Stimulated activated CD4-positive, alpha-beta T cell treated with anti-CD3 and anti-CD28 coated beads, Interleukin-12 subunit alpha, Interleukin-12 subunit beta, amount 100 ng/mL, for 48 hours (primary cell): ENCODE measurements at places on chromosomes 1 and 21.

DNA sequence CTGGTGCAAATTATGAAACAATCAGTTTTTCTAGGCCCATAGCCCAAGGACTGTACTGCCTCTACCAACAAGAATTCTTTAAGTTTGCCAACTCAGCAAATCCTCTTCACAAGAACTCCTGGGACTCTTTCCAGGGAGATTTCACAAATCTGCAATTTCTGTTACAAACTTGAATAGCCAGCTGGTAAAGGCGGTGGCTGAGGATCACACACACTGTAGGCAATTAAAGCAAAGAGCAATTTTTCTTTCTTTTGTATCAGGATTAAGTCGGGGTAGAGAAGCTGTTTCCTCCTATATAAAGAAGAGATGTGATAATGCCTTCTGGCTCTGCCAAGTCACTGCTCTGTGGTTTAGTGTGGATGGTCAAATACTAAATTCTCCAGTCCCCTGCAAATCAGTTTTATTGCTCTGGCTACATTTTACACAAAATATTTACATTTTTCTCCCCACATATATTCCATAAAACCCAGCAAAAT lies 1.7 kb downstream of the ALDH9A1 start:
- DNase-seq = no peak

- no peak for DNase-seq
Measured at GRCh38 chr1:8201331-8201861, 116.5 kb upstream of the SLC45A1 start.

- no peak for DNase-seq
Measured at GRCh38 chr1:181015251-181015615, 7.4 kb downstream of the STX6 start.

DNA sequence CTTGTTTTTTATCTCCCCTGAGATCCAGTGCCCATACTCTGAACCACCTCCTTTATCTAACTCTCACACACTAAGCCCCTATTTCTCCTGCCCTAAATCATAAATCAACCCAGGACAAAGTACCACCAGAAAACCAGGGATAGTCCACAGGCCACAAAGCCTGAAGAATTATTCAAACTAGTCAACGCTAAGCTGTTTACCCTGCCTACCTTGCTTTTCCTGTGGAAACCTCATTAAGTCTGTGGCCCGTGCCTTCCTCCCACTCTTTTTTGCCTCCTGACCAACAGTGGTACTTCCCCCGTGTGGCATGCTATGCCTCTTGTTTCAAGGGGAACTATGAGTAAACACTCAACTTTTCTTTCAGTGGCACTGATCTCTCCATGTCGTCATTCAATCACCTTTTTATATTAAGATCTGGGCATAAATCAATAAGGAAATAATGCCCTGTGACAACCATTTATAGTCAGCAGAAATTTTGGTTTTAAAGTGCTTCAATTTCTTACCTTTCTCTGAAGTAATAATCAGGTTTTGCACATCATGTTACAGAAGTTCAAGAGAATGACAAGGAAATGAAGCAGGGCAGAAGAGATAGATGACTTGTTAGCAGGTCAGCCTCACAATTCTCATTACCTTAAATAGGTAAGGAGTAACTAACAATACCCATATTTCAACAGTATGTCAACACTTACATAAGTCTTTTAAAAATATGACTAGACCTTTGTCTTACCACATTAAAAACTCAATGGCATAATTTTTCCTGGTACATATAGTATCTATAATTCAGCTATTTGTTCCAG lies 32.1 kb downstream of the EYA3 start:
- DNase-seq = peak; percentile 61

GRCh38 chr1:37448691-37449417 lies 25.5 kb upstream of the ZC3H12A start:
- no peak for DNase-seq

- DNase-seq = no peak
Measured at GRCh38 chr1:233289676-233290075, 5.8 kb downstream of the PCNX2 start.

DNA sequence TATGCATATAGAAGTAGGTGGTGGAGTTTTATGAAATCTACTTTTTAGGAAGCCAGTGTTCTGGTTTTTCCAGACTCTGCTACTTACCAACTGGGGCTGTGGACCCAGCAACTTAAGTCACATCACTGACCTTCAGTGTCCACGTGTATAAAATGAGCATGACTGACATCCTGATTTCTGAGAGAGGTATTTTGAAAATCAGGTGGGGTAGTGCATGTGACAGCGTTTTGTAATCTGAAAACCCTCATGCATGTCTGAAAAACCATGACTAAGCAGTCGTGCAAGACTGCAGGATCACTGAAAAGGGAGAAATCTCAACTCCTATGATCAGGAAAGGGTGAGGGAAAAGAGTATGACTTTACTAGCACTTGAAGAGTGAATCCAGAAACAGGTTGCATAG lies 26.1 kb downstream of the CR1L start:
- DNase-seq = no peak

- no peak for DNase-seq
Measured at GRCh38 chr1:182143825-182144645, 82.5 kb upstream of the ZNF648 start.

GRCh38 chr1:206782448-206782847 lies 10.2 kb upstream of the IL10 start:
- no peak for DNase-seq

DNA sequence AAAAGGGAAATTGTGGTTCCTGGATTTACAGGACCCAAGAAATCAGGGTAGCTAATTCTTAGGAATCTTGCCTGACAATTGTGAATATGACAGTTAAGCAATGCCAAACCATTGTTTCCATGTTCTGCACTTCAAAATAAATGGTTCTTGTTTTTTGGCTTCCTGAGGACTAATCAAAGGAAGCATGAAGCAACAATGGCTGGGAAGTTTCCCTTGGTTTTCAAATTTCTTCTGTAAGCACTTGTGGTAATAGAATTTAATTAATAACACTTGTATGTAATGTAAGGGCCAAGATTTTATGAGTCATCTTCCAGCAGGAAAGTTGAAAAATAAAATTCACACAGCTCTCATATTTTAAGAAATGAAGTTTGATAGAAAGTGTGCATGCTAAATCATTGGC lies 31.7 kb downstream of the JAM2 start:
- no peak for DNase-seq

GRCh38 chr21:25304611-25305010 lies 302.7 kb downstream of the MRPL39 start:
- DNase-seq = no peak

GRCh38 chr1:153679337-153680119 lies 1.0 kb downstream of the NPR1 start:
- no peak for DNase-seq

- DNase-seq = no peak
Measured at GRCh38 chr1:55213151-55213884, 1.8 kb downstream of the USP24 start.

DNA sequence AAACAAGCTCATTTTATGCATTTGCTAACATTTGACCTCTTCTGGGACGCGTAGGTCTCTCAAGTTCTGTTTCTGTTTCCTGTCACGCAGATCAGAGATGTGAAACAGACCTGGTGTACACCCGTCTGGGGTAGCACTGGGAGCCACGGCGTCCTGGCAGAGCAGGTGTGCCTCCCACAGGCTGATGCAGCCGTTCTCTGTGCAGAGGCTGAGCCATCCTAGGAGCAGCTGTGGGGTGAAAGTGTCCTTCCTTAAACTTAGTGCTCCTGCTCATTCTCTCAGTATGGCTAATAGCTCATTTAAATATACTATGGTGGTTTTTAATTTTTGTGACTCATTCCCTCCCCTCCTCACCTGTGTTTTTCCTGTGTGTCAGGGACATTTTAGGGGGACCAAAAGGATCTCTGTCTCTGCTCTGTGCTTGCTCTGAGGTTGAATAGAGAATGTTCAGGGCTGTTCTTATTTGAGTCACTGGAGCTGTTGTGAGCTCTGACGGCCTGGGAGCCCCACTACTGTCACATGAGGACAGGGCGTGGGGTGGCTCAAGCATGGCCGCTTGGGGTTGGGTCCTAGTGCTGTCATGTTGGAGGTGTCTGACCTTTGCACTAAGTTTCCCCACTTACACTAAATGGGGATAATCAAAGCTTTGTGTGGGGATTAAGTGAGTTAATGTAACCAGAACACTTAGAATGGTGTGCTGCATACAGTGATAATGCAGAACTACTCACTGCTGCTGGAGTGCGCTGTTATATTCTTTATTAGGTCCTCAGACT lies 43.0 kb downstream of the GALNT2 start:
- peak; percentile 87 for DNase-seq

DNA sequence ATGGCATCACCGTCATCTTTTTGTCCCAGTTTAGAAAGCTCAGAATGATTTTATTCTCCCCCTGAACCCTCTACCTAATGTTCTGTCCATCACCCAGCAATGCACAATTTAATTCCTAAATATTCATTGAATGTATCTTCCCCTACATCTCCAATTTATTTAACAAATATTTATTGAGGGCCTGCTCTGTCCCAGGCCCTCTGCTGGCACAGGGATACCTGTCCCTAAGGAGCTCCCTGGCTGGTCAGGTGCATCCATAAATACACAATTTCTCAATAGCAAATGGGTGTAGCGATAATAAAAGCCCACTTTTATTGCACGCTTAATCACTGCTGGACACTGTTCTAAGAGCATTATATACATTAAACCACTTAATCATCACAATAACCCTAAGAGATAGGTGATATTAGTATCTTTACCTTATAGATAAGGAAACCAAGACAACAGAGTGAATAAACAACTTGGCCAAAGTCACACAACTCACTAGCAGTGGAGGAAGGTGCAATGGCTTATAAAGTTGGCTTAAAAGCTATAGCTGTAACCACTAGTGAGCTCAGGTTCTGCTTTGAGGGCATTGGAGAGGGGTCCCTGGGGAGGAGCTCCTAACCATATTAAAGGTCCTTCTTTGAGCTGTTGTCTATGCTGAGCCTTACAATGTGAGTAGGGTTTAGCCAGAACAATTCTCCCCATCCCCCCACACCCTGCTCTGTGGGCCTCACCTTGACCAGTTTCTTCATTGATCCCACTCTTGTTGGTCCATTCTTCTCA lies 126.3 kb upstream of the JUN start:
- no peak for DNase-seq
